Vagina (tissue), 2 donors: ENCODE measurements at places on chromosomes 12 and 14. TPM values are rescaled to one million over a fixed set of nuclear protein-coding genes. Genes with fewer than 3 reads are reported as not detected.

- DNase-seq, result no peak
Observed at GRCh38 chr12:29971446-29971845, 187.7 kb upstream of the TMTC1 start.

DNA sequence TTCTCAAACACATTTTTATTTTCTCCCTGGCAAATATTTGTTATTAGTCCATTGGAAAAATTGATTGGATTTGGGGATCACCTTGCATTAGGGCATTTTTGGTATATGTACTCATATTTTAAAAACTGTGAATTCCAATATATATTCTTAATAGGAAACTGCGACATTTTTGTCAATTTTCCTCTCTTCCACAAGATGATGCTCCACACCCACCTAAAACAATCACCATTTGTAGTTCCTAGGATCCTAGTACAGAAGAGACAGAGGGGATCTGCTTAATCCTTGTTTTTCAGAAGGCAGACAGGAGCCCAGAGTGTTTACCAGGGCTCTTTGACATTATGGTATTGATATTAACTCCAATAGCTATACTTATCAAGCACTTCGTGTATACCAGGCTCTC lies 22.8 kb upstream of the OASL start:
- no peak for DNase-seq

DNA sequence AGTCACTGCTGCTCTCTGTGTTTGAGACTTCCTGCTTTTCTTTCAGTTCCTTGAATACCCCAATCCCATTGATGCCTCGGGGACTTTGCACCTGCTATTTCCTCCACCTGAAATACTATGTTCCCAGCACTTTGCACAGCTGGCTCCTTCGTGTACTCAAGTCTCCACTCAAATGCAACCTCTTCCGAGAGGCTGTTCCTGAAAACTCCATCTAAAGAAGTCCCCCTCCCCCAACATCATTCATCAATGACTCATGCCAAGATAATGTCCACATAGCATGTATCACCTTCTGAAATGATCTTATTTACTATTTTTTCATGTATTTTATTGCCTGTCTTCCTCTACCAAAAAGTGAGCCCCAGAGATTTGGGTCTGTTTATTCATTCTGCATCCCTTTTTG lies 48.6 kb downstream of the HSPB8 start:
- DNase-seq, result no peak

DNA sequence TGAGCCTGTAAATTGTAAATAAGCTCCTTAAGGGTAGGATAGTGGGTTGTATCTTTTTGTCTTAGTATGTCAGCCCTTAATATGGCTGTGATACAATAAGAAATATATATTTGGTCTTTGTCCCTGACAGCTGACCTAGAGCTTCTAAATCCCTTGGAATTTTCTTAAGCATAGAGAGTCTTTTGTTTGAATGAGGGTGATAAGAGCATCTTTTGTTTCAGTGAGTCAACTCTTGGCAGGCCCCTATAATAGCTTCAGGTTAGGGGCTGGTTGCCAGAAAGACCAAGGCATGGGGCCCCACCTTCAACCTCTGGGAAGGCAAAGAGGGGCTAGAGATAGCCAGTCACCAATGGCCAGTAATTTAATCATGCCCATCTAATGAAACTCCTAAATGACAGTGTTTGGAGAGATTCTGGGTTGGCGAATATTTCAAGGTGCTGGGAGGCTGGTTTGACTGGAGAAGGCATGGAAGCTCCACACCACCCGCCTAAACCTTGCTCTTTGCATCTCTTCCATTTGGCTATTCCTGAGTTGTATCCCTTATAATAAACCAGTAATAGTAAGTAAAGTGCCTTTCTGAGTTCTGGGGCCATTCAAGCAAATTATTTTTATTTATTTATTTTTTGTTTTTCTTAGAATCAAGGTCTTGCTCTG lies 10.5 kb downstream of the PALS1 start:
- DNase-seq, result no peak

DNA sequence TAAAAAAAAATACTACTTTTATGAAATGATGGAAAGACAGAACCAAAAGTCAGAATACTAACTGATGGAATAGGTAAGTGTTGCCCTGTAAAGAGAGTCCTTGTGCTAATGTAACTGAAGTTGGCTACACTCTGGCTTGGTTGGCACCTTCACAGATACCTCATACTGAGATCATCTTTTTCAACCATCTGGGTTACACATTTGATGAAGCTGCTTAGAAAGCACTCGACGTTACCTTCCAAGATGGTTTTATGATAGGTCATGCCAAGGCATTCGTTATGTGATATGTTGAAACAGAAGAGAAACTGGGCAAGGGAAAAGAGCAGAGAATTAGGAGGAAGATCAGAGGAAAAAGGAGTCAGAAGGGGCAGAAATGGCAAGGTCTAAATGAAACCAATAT lies 203.8 kb downstream of the ADAMTS20 start:
- no peak for DNase-seq

- DNase-seq, result no peak
Observed at GRCh38 chr12:14776236-14776961, 26.9 kb downstream of the WBP11 start.

GRCh38 chr12:119024356-119024755 lies 43.0 kb downstream of the SRRM4 start:
- peak; percentile 56 for DNase-seq

- DNase-seq, result no peak
Observed at GRCh38 chr12:89314060-89314761, 38.1 kb downstream of the DUSP6 start.

GRCh38 chr12:68391937-68392336 lies 59.8 kb upstream of the MDM1 start:
- DNase-seq, result no peak

DNA sequence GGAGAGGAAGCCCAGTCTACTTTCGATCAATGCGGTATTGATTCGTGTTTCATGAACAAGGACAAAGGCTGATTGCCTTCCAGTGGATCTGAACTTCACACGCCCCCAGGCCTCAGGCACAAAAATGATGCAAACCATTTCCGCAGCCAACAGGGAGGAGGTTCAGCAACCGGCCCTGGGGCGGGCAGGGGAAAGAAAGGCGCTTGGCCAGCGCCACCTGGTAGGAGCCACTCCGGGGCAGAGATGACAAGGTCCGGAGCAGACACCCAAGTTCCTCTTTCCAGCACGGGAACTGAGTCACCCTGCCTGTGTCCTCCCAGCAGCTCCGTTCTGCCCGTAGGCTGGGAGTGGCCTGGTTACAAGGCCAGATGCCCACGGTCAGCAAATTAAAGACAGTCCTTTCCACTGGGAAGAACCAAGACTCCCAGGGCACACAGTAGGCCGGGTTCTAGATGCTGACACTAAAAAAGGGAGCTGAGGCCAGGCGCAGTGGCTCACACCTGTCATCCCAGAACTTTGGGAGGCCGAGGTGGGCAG lies 136.3 kb downstream of the SCARB1 start:
- no peak for DNase-seq

GRCh38 chr12:106508966-106509365 lies 73.8 kb upstream of the RFX4 start:
- no peak for DNase-seq

- DNase-seq, result no peak
Observed at GRCh38 chr12:6778217-6778573, 5.9 kb downstream of the LAG3 start.

DNA sequence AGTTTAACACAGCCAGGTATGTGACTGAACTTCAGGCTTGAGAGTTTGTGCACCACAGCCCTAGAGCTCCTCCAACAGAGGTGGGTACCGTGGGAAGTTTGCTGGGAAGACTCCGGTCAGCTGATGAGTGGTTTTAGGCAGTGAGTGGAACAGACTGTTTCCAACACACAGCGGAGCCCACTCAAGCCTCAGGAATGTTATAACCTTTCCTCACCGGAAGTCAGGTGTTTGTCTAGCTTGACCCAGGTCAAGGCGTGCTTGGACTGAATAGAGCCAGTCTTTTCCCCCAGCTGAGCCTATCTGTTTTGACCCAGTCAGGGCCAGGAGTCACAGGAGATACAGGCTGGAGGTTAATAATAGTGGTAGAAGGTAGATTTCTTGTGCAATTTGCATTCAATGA lies 138.4 kb upstream of the PARP11 start:
- no peak for DNase-seq

DNA sequence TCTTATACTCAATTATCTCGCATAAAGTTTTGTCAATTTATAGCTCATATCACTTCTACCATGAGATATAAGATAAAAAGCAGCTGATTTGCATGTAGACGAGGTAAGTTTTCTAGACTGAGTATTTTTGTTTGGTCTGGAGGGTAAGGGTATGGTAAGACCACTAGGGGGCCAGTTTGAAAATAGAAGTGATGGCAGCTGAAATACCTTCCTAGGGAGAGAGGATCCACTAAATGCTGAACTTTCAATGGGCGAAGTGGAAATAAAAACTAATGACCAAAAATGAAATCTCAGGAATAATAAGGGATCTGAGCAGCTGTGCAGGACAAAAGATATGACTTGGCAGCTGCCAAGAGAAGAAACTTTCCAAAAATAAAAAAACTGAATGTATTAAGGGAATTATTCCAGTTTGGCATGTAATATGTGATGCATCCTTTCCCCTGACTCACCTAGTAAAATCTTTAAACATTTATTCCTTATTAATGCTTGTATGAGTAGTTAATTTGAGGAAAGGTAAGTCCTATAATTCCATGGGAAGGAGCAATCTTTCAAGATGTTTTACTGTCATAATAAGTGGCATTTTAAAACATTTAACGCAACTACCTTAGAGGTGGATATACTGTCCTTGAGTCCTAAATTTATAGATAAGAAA lies 754.5 kb downstream of the C12orf50 start:
- no peak for DNase-seq

DNA sequence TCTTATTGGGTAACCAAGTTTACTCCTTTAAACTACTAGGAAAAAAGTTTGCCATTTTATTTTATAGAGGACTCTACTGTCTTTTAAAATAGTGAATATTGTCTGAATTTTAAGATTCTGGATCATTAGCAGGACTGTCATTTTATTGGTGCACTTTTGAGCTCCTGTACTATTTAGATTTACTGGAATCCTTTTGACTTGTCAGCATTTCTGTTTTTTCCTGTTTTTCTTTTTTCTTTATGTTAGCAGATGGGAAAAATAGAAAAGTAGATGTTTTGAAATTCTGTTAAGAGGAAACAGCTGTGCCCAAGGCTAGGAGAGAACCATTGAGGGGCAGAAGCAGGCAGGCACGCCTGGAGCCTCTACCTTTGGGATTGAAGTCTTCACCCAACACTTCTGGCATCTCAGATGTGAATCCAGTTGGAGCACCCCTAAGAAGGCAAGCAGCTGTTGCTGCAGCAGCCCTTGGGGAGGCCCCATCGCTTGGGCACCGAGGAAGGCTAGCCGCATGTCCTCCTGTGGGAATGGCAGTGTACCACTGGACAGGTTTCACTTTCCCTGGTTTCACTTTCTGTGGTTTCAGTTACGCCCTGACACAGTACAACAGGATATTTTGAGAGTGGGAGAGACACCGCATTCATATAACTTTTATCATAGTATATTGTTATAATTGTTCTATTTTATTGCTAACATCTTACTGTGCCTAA lies 11.5 kb downstream of the RIMKLB start:
- no peak for DNase-seq

DNA sequence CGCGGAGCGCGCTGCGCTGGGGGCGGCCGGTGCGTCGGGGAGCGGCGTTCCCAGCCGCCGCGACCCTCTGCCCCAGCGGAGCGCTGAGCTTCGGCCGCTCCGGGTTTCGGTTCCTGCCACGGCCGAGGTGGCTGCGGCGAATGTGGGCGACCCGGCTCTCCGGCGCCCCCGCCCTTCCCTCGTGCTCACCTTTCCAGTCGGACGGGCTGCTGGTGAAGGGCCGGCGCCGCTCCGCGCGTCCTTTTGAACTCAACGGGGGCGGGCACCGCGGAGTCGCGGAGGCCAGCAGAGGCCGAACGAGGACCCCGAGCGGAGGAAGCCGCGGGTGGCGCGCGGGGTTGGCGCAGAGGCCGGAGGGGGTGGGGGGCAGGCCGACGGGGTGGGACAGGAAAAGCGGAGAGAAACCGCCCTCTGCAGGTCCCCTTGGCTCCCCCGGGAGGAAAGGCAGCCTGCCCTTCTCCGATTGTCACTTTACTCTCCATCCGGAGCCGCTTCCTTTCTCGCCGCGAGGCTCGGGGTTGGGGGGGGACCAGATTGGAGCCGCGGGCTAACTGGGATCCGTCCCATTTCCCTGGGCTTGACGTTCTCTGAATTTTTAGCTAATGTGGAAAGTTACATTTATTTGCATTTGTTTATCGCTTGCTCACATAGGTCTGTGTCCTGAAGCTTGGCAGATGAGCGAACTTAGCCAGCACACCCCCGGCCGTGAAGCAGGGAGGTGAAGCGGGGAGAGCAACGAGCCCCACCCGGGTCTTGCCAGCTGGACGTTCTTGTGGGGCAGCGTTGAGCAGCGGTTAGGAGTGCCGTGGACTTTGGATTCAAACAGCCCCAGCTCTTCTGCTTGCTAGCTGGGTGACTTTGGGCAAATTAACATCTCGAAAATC lies at the start of gene SMAGP:
SMAGP (minus strand) TSS at position 349 of the 884 bp plus-strand sequence. CDS start 1,137 bp downstream, outside the sequence.
- no peak for DNase-seq

GRCh38 chr14:52044791-52045522 lies 23.9 kb downstream of the NID2 start:
- DNase-seq, result peak; percentile 58

DNA sequence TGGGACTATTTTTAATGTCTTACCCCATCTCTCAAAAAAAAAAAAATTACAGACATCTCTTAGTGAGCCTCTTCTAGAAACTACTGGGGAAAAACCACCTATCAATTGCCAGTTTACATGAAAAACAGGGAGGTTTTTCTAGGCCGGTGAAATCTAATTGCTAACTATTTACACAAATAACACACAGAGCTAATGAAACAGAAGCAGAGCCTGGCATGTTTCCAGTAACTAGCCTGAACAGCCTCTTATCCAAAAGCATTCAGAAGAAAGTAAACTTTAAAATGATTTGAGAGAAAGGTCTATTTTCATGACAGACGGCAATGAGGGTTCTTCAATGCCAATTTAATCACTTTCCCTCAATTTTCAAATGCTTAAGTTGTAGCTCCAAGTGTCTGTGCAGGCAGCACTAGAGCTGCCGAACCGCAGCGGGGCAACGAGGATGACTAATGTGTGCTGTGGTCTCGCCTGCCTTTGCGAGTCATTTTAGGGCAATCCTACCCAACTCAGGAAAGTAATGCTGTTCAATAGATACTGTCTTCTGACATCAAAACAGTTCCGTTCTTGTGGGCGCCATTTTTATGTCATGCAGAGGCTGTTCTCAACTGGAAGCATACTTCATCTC lies 84.6 kb downstream of the SETD3 start:
- DNase-seq, result no peak

GRCh38 chr12:7061138-7061537 lies 620 bp downstream of the C1S start:
- no peak for DNase-seq

- DNase-seq, result no peak
Observed at GRCh38 chr14:85529803-85530574, at the start of gene FLRT2. TSS of gene FLRT2 (plus strand) at chr14:85530144. CDS start at chr14:85621515, 91,371 bp downstream.

The TOMM20L gene
- not detected for total RNA-seq

The CCDC38 gene
- total RNA-seq, result not detected

The TPPP2 gene
- total RNA-seq, result not detected

The ETFBKMT gene
- total RNA-seq, result 0.98 TPM

The KRT6A gene
- total RNA-seq, result 7,258 TPM

The PTGDR gene
- 1.2 TPM for total RNA-seq

The TNS2 gene
- total RNA-seq, result 235 TPM

The TAS2R8 gene
- 0.98 TPM for total RNA-seq

The E2F7 gene
- 2.2 TPM for total RNA-seq

The SAMD15 gene
- not detected for total RNA-seq

The DLGAP5 gene
- total RNA-seq, result 2.2 TPM

The JDP2 gene
- 66.5 TPM for total RNA-seq

The CLEC12A gene
- not detected for total RNA-seq

The SERPINA12 gene
- total RNA-seq, result 8.6 TPM

The STK38L gene
- total RNA-seq, result 52.8 TPM
